GM04504 (cell line): ENCODE measurements at places on chromosomes 4 and X.

DNA sequence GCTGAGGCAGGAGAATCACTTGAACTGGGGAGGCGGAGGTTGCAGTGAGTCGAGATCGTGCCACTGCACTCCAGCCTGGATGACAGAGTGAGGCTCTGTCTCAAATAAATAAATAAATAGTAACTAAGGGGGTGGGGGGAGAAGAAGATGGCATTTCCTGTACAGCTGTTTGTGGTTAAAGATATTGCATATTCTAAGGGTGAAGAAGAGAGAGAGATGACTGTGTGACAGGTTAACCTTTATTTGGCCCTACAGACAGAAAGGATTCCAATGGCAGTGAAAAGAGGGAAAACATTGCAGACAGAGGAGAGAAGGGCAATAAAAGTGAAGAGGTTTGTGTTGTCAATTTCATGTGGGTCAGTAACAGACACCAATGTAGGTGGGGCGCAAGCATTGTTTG, 9.4 kb downstream of the TASL start:
- DNase-seq, result peak; percentile 31

DNA sequence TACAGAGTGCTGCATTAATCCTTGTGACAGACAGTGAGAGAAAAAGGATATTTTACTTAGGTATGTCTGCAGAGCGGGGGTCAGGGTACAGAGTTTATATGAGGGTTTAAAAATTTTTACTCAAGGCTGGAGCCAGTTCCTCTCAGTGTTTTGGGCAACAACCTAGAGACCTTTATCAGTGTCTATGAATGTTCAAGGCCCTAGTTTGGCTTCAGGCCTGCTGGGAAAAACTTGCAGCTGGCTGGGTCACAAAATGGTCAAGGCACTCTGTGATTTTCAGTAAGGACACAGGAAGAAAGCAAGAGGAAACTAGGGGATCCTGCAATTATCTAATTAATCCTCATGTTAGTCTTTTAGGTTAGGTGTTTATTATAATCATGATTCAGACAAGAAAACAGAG, 10.8 kb upstream of the C4orf54 start:
- no peak for DNase-seq

- DNase-seq, result no peak
Measured at GRCh38 chrX:440636-441035, 53.9 kb upstream of the PPP2R3B start.

DNA sequence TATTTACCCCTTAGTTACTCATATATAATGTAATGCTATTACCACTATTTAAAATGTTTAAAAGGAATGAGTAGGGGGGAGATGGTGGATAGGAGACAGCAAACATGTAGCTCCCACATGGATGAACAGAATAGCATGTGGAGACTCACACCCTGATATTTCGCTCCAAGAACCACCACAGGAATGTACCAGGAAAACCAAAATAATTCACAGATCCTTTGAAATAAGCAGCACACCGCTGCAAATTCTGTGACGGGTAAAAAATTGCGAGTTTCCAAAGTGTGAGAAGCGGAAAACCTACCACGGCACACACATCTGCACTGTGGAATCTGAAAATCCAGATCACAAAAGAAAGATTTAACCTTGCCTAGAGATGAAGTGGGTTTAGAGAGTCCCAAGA, 428.2 kb downstream of the TLL1 start:
- no peak for DNase-seq

DNA sequence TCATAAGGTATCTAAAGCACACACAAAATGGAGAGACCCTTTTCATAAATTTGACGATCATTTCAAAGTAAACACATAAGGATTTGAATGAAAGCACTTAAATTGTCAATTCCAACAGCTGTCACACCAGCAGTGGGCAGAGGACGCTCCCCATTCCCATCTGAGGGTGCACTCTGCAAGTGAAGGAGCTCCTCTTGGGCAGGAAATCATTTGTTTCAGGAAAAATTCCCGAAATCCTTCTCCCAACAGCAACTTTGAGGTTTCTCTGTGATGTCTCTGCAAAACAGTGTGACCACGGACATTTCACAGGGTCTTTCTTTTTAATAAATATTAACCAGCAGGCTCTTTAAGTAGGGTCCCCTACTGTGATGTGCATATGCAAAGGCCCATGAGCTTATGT, 111.0 kb downstream of the EPHA5 start:
- no peak for DNase-seq

- DNase-seq, result no peak
Measured at GRCh38 chr4:42910459-42910858, 17.9 kb downstream of the GRXCR1 start.
